ENCODE measurements at places on chromosomes 1 and 21.

GRCh38 chr1:75203415-75204277 lies 69.5 kb downstream of the LHX8 start:
- peak; percentile 8 for DNase-seq

GRCh38 chr1:55938376-55938850 lies 641.0 kb downstream of the PLPP3 start:
- DNase-seq: no peak

DNA sequence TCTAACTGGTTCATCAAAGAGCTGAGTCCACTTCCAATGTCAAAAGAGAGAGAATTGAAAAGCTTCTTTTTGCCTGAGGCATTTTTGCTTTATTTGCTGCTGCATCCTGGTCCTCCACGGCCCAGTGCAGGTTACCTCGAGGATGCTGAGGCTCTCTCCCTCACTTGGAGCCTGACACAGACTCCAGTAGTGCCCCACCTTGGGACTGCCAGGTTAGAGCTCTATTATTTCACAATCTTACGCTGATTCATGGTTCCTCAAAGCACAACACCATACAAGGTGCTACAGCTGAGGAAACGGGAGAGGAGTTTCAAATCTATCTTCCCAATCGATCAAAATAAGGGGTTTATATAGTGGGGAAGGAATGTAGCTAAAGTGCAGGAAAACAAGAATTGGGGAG lies 13.6 kb upstream of the PLPPR4 start:
- DNase-seq: no peak

- peak; percentile 66 for DNase-seq
Observed at GRCh38 chr1:199551967-199552565, 475.4 kb upstream of the NR5A2 start.

DNA sequence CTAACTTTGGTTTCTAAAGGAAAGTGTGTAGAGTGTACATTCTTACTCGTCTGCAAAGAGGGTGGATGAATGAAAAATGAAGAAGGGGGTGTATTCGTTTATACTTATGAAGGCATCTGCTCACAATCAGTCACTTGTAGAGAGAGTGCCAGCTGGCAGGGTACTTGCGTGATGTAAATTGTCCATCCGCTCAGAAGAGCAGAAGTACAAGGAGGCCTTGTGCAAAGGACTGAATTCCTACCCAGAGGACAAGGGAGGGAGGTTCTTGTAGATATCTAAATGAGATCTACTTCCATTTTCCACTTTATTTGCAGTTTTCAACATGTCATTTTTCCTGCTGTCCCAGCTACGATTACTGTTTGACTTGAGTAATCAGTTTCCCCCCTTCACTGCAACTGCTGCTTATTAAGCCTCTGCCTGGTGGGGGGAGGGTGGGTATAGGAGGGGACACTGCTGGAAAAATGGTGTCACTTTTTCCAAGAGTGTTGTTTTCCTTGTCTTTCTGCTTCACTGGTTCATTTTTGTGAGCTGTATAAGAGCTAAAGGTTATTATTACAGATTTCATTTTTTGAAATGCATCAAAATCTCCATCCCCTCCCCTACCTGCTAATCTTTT lies 67.3 kb downstream of the LAMC1 start:
- peak; percentile 36 for DNase-seq

DNA sequence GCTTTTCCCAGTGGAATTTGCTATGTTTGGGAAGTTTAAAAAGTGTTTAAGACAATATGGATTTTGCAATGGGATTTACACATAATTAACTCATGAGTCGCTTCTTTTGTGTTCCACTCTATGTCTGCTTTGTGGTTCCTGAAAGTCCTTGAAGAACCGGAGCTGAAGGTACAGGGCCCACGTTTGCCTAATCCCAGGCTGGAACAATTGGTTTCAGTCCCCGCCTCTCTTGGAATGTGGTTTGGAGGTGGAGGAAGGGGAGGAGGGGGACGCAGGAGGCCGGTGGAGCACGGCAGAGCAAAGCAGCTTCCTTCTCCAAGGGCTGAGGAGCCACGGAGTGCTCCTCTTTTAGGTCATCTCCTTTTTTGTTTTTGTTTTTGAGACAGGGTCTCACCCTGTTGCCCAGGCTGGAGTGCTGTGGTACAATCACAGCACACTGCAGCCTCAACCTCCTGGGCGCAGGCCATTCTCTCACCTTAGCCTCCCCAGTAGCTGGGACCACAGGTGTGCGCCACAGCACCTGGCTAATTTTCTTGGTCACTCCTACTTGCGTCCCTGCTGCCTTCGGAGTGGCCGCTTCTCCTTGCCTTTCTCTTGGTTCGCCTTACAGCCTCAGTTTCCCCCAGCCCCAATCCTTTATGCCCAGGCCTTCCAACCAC lies 129.5 kb upstream of the ERRFI1 start:
- DNase-seq: no peak

GRCh38 chr1:160823296-160823695 lies 27.3 kb downstream of the LY9 start:
- DNase-seq: no peak

- no peak for DNase-seq
Observed at GRCh38 chr21:20592463-20592862, 405.7 kb upstream of the NCAM2 start.

DNA sequence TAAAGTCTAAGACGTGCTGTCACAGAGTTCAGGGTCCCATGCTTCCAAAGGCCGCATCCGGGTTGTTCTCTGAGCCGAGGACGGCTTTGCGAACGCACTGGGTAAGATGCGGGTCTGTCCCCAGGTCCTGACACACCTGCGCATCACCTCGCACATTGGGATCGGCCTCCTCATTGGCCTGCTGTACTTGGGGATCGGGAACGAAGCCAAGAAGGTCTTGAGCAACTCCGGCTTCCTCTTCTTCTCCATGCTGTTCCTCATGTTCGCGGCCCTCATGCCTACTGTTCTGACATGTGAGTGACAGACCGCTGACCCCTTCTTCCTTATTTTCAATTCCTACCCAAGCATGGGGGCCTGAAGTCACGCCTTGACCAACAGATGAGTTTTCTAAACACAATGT lies 25.3 kb downstream of the TFF3 start:
- peak; percentile 35 for DNase-seq

DNA sequence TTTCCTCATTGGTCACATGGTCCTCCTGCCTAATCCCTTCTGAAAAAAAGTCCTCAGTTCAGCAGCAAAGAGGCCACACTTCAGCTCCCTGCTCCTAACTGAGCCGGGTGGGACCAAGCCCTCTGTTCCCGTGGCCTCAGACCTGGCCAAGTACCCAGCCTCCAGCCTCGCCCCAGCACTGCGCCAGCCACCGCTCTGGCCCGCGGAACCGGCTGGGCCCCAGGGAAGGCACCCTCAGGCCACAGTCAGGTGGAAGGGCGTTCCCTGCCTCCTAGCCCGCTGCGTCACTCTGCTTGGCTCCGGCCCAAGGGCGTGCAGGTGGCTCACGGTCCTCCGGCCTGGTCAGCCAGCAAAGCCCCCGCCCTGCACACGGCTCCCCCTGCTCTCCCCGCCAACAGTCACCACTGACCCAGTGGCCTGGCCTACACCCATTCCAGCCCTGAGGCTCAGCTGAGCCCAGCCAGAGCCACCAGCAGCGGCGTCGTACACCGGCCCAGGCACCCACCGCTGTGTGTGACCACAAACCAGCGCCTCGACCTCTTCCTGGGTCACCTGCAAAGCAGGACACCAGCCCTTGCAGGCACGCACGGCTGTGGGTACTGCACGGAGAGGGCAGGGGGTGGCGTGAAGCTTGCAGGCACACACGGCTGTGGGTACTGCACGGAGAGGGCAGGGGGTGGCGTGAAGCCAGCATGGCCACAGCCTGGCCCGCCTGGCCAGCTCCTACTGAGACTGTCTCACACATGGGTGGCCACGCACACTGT lies 19.4 kb downstream of the NADK start:
- DNase-seq: peak; percentile 49

DNA sequence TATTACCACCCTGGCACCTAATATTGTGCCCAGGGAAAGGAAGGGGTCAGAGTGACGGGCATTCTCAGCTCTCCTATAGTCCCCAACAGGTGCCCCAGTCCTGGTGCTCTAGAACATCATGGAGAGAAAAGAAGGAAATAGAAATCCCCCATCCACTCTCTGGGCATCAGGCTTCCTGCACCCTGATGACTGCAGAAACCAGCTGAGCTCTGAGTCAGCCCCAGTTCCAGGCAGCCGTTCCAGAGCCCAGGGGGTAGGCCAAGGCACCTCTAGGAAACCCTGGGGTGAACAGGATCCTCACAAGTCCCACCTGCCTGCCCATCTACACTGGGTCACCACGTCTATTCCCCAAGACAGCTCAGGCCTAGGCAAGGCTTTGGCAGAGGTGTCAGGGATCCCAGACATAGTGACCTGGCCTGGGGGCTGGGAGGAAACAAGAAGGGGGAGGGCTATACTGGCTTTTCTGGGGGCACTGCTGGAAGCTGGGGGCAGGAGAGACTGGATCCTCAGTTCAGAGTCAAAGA lies 709 bp downstream of the NECTIN4 start:
- no peak for DNase-seq

- DNase-seq: no peak
Observed at GRCh38 chr1:7012461-7012924, 227.2 kb downstream of the CAMTA1 start.

- no peak for DNase-seq
Observed at GRCh38 chr1:229209386-229209785, 61.5 kb upstream of the RAB4A start.
